ENCODE measurements at places on chromosomes 4 and X.
A peak's percentile ranks its signal among the peaks of the same experiment; 100 is the strongest.

GRCh38 chrX:119694601-119695534 is 1.9 kb upstream of the SEPTIN6 start:
- no peak for DNase-seq

DNA sequence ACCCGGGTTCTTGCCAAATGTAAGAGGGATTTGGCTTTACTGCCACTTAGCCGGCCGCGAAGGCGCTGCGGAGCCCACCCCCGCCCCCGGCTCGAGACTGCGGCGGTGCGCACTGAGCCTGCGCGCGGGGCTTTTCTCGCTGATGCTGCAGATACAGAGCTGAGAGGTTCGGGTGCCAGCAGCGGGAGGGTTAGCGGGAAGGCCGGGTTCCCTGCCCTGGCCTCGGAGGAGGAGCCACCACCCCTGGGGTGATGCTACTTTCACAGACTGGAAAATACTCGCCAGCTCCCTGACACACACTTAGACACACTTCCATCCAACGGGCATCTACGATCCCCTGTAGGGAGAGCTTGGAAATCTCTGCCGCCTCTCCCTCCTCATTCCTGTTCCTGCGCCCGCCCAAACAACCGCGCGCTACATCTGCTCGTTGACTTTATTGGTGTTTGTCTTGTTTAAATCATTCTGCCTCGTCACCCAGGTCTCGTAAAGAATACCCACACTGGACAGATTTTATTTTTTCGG is 2.1 kb upstream of the PCDH7 start:
- peak; percentile 45 for DNase-seq

DNA sequence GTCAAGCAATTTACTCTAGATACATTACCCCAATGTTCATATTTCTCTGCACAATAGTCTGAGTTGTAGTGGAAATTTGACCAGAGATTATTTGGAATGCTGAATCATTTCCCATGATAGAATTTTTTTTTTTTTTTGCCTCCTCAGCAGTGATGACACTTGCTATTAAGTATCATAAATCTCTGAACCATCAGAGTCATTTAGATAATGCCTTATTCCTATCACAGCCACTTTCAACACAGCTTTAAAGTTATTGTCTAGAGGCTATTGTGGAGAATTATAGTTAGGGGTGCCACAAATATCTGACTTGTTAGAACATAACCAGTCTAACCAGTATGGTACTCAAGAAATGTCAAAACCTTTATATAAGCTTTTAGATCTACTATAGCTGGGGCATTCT is 79.8 kb downstream of the LCORL start:
- DNase-seq, result no peak

- DNase-seq, result no peak
Measured at GRCh38 chrX:51406688-51407519, 74.3 kb downstream of the NUDT10 start.

GRCh38 chr4:84632092-84632491 is 49.2 kb downstream of the CDS1 start:
- DNase-seq, result no peak

Data from NCI-H2081 (cell line).